ENCODE measurements at places on chromosomes 7 and 10. TPM values are rescaled to one million over a fixed set of nuclear protein-coding genes. Genes with fewer than 3 reads are reported as not detected.

Gene LHFPL3
- total RNA-seq: not detected

Gene ASIC3
- 17.7 TPM for total RNA-seq

Gene SPAM1
- not detected for total RNA-seq

- no peak for DNase-seq
Observed at GRCh38 chr7:79149831-79150230, 303.6 kb downstream of the MAGI2 start.

DNA sequence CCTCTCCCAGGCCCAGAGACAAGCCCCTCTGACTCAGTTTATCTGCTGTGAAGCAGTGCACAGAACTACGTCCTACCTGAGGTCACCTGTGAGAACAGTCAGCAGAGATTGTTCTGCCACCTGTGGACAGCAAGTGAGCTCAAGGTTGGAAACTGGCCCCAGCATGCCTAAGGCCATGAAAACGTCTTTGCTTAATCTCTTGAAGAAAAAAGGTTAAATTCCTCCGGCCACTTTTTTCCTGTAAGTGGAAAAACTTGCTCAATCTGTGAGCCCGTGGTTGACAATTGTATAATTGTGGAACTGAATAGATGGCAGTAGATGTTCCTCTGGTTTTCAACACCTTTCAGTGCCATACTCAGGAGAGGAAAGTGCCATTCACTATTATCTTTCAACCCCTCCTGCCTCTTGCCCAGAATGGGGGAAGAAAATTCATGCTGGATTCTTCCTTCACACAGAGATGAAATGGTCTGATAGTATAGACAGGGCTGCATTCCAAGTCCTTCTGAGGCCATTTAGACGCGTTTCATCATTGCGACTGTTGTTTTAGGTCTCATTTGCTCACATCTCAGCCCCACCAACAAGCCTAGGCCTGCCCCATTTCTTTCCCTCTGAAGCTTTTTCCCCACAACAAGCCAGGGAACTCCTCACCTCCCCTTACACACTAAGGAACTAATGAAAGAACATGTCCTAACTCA, 292.9 kb downstream of the FZD1 start:
- DNase-seq: no peak

GRCh38 chr10:10394933-10395658, 622.6 kb upstream of the CELF2 start:
- DNase-seq: no peak

- no peak for DNase-seq
Observed at GRCh38 chr7:93622036-93623033, 47.8 kb upstream of the CALCR start.

DNA sequence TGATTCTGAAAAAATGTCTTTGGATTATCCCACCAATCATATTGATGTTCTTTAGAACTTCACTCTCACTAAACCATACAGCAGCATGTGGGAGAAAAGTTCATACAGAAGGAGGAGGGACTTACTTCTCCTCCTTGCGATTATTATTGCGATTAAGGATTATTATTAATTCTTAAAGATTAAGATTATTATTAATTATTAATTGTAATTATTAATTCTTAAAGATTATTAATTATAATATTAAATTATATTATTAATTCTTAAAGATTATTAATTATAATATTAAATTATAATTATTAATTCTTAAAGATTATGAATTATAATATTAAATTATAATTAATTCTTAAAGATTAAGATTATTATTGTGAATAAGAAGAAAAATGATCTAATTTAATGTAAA, 80.5 kb downstream of the MACC1 start:
- no peak for DNase-seq

DNA sequence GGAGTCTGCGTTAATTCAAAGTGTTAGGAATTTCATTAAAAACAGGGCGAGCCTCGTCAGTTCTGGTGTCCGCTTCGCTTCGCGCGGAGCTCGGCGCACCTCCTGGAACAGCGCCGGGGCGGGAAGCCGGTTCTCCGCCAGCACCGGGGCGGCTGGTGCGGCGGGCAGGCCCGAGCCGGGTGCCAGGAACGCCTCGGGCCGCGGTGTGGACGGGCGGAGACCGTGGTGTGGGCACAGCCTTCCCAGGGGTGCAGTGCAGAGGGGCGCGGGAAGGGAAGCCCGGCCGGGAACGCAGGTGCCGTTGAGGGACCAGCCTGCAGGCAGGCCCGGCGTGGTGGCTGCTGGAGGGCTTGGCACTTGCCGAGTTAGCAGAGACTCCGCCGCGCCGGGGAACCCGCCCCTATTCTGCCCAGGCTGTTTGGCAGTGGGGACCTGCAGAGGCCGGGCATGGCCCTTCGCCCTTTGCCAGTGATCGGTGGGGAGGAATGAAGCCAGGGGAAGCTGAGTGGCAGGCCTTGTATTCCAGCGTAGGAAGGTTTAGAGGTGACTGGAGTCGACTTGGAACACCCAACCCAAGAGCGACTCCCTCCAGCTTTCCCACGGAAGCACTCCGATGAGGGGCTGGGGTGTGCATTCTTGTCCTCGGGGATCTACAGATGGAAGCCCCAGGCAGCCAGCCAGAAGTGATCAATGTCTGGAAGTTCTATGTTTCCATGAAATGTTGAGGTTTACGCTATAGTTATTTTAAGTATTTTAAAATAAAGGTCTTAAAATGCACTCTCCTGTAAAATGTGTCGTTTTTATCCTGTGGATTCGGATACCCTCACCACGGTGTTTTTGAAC, 945 bp upstream of the RHEB start:
- DNase-seq: peak; percentile 5

DNA sequence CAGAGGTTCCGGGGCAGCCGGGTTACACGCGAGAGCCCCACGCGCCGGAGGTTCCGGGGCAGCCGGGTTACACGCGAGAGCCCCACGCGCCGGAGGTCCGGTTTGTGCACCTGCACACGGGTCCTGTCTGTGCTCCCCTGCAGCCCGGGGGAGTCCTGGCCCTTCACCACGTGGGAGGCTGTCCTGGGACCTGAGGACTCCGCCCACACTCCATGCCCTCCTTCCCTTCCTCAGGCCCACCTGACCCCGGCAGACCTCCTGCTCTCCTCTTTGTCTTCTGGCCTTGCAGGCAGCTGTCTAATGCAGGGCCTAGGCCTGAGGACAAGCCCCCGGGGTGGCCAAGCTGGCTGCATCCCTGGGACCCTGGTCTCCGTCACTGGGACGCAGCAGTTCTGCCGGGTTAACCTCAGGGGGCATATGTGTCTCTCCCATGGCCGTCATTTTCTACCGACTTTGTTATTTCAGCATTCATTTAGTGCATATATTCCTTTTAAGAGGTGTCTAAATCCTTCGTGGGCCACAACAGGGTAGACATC, 374.6 kb downstream of the DNAJB6 start:
- DNase-seq: no peak

- DNase-seq: no peak
Observed at GRCh38 chr7:8177109-8177933, 84.6 kb downstream of the ICA1 start.
